Dermis microvascular lymphatic vessel endothelial cell (primary cell): ENCODE measurements at places on chromosomes 13 and 19. TPM values are rescaled to one million over a fixed set of nuclear protein-coding genes. Genes with fewer than 3 reads are reported as not detected.

LMTK3 gene
- under 0.01 and 0.13 TPM in 2 replicates for total RNA-seq

GRCh38 chr19:40337107-40337506 is 11.1 kb downstream of the C19orf47 start:
- DNase-seq, result no peak

- DNase-seq, result no peak
These were observed 16.2 kb downstream of the NUMBL start for GRCh38 chr19:40674291-40674690.

DNA sequence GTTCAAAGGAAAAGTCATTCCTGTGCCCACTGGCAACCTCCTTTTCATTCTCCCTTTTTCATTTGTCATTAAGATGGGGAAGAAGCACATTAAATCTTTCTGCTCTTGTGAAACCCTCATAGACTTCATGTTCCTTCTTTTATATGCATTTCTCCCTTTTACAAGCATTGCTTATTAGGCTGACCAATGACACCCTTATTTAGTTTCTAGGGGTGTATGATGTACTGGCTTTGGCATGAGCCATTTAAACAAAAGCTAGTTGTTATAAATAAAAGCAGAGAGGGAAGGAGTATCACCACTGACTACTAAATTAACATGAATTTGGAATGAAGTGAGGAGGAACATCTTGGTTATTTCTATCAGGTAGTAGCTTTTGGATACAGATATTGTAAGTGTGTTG is 68.2 kb upstream of the PCDH9 start:
- DNase-seq, result no peak

DNA sequence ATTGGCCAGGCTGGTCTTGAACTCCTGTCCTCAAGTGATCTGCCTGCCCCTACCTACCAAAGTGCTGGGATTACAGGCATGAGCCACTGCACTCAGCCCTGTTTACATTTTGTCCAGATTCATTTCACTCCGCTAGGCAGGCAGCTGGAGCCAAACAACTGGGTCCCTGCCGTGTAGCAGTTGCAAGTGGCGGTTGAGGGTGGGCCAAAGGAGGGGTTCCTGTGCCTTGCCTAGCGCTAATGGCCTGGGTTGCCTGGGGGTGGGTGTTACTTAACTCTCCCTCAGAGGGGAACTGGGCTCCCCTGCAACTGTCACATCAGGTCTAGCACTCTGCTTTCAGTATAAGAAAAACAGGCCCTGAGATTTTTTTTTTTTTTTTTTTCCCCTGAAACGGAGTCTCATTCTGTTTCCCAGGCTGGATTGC is 7.4 kb downstream of the ACP5 start:
- no peak for DNase-seq

TEX101 gene
- not detected in 2 replicates for total RNA-seq
